ENCODE measurements at places on chromosomes 3 and 15.

DNA sequence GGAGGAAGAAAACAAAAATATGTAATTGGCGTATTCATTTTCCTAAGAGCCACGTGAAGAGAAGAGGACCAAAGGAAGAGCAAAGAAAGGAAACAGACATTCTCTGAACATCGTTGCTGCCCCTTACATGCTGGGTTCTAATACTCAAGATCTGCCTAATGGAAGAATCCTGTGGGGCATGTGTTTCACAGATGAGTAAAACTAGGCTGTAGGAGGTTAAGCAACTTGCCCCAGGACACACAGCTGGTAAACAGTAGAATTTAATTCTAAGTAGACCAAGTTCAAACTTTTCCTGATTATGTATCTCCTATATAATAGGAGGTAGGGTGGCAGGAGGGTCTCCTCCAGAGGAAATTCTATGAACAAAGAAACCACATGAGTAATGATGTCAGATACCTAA, 106.1 kb upstream of the TNFAIP8L3 start:
- no peak for DNase-seq

DNA sequence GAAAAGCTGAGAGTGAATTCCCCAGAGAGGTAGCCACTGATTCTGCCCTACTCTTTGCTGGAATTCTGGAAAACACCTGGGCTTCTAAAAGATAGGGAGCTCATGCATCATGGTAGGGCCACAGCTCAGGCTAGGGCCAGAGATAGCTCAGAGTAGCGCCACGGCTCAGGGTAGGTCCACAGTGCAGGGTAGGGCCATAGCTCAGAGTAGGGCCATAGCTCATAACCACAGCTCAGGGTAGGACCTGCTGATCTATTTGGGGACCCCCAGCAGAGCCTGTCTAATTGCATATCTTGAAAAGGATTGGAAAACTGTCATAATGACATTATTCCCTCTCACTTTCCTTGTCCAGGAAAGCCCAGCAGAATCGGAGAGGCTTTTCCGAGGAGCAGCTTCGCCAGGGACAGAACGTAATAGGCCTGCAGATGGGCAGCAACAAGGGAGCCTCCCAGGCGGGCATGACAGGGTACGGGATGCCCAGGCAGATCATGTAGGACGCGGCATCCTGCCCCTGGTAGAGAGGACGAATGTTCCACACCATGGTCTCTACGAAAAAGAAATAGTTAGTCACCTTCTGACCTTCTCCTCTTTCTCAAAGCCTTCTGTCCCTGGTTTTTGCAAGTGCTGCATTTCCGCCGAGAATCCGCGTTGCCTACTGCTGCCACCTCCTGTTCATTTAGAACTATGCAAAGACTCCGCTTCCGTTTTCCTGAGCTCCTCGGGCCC, 14.5 kb downstream of the TAGLN3 start:
- DNase-seq, result peak; percentile 42

GRCh38 chr3:107206141-107206540, 171.1 kb upstream of the CCDC54 start:
- DNase-seq, result no peak

- no peak for DNase-seq
Measured at GRCh38 chr15:79282371-79283251, at the start of gene ANKRD34C. TSS of gene ANKRD34C (plus strand) at chr15:79282722. CDS start at chr15:79293285, 10,563 bp downstream.

- no peak for DNase-seq
Measured at GRCh38 chr15:73660455-73660854, 23.7 kb upstream of the CD276 start.

- no peak for DNase-seq
Measured at GRCh38 chr3:33071946-33072345, 25.0 kb downstream of the GLB1 start.

DNA sequence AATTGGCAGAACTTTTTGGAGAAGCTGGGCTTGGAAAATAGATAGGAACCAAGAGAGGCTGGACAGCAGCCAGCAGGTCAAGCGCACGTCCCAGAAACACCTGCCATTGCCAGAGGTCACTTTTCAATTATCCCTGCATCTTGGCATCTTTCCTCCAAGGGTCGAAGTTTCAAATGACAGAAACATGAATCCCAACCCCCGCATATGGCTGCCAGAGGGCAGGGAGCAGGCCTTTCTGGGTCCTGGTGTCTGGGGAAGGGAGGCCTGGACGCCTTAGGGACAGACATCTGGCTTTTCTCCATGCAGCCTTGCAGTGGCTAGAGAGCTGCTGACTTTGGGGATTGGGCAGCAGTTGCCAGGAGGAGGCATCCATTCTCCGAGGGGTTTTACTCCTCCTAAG, 164.5 kb upstream of the TPM1 start:
- DNase-seq, result no peak

DNA sequence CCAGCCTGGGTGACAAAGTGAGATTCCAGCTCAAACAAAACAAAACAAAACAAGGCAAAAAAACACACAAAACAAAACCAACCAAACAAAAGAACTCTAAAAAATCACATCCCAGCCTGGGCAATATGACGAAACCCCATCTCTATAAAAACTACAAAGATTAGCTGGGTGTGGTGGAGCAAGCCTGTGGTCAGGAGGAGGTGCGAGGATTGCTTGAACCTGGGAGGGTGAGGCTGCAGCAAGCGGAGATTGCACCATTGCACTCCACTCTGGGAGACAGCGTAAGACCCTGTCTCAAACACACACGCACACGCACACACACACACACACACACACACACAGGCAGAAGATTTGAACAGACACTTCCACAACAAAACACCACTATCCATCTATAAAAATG, 99.6 kb downstream of the SHQ1 start:
- DNase-seq, result no peak

- no peak for DNase-seq
Measured at GRCh38 chr15:97009031-97009431, 678.5 kb downstream of the NR2F2 start.

GRCh38 chr3:121562148-121562547, 5.6 kb upstream of the ARGFX start:
- no peak for DNase-seq

DNA sequence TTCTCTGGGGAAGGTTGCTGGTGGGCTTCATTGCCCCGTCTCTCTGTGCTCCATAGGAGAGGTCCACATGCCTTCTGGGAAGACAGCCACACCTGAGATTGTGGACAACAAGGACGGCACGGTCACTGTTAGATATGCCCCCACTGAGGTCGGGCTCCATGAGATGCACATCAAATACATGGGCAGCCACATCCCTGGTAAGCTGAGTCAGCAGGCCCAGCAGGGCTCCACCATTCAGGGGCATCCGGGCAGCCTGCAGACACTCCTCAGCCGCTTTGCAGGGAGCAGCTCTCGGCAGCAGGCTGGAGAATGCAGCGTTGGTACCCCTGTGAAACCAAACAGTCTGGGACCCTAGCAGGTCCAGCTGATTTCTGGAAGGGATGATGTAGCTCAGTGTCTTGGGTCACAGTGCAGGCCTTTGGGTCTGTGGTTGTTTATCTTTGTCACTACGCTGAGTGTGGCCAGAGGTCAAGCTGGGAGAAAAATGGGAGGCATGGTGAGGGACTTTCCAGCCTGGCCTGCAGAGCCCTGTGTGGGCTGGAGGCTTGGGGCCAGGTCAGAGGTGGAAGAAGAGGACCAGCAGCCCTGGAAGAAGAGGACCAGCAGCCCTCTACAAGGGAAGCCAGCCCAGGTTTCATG, 67.2 kb downstream of the DNASE1L3 start:
- no peak for DNase-seq

DNA sequence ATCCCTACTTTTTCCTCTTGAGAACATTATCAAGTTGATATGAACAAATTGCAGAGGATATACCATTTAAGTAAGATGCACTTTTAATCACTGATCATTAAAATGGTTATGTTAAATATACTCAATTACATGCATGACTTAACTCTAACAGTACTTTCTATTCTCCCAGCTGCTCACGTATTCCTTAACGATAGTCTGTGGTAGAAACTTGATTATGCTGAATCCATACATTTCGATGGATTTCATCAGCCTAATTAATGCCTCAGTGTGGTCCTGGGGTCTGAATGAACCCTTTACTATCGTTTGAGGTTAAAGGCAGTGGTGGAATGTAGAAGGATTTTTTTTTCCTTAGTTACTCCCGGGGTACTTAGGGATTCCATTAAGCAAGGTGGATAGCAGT, 18.6 kb downstream of the SOX2 start:
- no peak for DNase-seq

GRCh38 chr3:18264361-18264760, 160.8 kb downstream of the SATB1 start:
- DNase-seq, result no peak

- DNase-seq, result no peak
Measured at GRCh38 chr3:190558796-190559195, 44.9 kb downstream of the IL1RAP start.

DNA sequence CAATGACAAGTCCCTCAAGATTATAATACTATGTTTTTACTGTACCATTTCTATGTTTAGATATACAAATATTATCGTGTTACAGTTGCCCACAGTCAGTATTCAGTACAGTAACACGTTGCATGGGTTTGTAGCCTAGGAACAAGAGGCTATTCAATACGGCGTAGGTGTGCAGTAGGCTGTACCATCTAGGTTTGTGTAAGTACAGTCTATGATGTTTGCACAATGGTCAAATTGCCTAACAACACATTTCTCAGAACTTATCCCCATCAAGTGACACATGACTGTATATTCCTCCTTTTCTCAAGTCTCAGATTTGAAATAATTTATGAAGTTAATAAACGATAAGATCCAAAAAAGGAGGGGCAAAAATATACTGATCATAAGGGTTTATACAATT, 21.7 kb downstream of the ZDHHC3 start:
- no peak for DNase-seq

DNA sequence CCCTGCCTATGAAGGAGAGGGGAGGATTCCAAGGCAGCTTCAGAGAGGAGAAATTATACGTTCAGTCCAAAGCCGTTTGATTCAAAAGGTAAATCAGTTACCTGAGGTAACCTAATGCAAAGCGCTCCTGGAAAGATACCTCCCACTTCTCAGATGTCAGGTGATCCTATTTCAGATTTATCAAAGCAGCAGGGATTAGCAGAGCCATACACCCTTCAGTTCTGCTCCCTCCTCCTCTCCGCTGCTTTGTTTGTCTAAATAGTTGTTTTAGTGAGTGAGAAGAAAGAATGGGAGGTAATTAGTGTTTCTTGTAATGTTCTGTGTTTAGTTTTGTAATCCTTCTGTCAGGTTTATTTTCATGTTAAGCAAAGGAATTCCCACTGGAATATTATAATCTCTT, 81.1 kb downstream of the SOX14 start:
- no peak for DNase-seq

GRCh38 chr3:150327678-150328653, 80.1 kb upstream of the TSC22D2 start:
- DNase-seq, result no peak

GRCh38 chr3:157051591-157051990, 108.4 kb downstream of the CCNL1 start:
- no peak for DNase-seq

DNA sequence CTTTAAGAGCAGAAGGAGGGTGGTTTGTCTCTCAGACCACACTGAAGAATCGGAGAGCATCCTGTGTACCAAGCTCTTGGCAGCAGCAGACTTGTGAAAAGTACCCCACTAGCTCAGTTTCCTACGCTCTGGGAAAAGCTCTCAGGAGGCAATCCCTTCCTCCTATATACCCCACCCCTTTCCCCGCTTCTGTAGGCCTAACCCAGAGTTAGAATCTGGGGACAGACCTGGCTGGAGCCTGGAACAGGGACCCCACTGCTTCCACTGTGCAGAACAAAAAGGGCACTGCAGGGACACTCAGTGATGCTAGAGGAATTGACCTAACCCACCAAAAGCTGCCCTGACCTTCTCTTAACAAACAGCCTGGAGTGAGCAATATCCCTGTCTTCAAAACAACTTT, 70.0 kb upstream of the CCDC39 start:
- DNase-seq, result no peak

DNA sequence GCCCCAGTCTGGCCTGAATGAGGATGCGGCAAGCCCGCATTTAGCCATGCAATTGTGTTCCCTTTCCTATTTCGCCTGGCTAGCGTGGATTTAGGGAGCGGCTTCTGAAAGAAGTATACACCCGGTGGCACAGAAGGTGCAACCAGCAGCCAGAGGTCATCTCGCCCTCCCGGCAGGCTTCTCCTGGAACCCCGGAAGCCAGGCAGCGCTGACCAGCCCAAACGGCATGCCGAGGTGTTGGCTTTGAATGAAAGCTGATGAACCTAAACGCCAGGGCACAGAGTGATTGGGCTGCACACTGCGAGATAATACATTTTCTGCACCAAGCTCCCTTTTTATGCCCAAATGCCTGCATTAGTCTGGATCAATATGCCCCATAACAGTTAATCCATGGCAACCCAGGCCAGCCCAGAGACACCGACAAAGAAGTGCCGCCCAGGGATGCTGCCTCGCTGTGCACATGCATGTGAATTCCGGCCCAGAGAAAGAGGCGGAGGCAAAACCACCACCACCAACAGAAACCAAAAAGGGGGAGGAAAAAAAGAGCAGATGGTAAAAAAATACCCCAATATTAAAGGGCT, 1.4 kb downstream of the SRGAP3 start:
- no peak for DNase-seq

DNA sequence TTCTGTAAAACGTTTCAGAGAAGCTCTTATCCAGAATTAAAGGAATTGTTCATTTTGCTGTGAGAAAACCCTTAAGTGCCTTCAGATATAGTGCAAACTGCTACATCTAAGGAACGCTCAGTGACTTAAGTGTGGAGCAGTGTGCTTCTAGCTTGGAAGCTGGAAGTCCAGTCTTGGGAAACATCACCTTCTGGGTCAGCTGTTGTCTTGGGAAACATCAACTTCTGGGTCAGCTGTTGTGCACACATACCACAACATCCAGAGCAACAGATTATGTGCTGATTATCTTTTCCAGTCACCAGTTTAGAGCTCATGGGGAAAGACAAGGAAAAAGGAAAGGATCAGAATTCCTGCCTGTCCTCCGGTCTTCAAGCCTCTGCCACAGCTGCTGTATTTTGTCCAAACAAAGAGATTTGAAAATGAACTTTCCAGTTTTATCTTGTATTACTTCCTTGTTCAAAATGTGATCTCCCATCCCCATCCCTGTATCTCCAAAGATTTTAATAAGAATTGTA, 713.6 kb downstream of the NSUN3 start:
- DNase-seq, result no peak

DNA sequence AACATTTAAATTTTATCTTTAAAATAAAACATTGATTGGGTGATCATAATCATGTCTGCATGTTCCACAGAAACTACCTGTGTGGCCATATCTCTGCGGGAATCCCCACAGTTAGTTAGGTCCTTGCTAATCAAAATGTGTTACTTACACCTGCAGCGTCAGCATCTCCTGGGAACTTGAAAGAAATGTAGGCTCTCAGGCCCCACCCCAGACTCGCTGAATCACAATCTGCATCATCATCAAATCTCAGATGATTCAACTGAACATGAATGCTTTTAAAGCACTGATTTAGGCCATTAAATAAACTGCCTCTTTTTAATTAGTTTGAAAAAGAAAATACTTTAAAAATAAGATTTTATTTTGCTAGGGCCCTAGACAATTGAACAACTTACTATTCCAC, 577.8 kb downstream of the PYDC2 start:
- no peak for DNase-seq

- no peak for DNase-seq
Measured at GRCh38 chr3:11556851-11557644, 86.7 kb downstream of the VGLL4 start.

- no peak for DNase-seq
Measured at GRCh38 chr3:159025733-159026132, 223.9 kb downstream of the MFSD1 start.
